ENCODE measurements at places on chromosomes 7 and 10. TPM values are rescaled to one million over a fixed set of nuclear protein-coding genes. Genes with fewer than 3 reads are reported as not detected.

The GJD4 gene
- not detected for total RNA-seq

The HYAL4 gene
- not detected for total RNA-seq

The JCAD gene
- total RNA-seq, result 23.5 TPM

The ZNF804B gene
- total RNA-seq, result not detected

The ELFN1 gene
- not detected for total RNA-seq

The MPP7 gene
- not detected for total RNA-seq

All from Caki2 (cell line).